GM23248 (cell line): ENCODE measurements at places on chromosomes 2 and 18. TPM values are rescaled to one million over a fixed set of nuclear protein-coding genes. Genes with fewer than 3 reads are reported as not detected.

DNA sequence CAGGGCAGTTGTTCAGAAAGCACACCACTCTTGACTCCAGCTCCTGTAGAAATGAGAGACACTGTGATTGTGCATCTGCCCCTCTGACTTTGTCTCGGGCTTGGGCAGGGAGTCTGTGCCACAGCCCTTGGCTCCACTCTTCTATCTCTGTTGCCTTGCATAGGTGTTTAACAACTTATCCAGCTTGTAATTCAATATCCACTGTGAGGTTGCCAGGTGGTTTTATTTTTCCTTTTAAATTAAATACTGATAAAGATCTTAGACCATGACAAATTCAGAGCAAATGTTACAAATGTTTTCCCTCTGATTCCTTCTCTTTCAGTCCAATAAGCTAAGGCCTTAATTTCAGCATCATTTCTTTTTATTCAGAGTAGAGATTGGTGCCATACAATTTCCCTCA, 421.7 kb downstream of the STK39 start:
- no peak for DNase-seq

DNA sequence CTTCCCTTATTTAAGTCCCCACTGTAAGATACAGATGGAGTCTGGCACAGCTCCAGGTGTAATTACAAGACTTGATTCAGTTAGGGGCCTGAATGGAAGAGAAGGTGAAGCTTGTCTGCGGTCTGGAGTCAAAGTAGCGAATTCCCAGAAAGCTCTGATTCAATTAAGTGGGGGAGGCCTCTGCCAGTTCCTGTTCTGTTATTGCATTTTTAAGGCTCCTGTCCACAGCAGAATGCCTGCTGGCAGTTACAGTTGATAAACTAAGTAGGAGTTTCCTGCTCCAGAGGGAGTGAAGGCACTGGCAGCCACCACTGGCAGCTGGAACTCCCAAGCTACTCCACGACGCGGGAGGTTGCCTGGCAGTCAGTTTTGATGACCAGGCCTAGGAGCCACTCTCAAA, 181.1 kb downstream of the SOCS6 start:
- peak; percentile 12 for DNase-seq

DNA sequence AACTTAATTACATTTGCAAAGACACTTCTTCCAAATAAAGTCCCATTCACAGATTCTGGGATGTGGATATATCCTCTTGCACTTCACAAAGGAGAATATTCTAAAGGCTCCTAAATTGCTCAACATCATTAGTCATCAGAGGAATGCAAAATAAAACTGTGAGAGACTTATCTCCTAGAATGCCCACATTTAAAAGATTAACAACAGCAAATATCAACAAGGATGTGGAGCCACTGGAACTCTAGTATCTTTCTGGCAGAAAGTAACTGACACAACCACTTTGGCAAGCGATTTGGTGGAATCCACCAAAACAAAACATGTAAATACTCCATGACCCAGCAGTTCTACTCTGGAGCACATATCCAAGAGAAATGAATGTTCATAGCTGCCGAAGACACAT, 4.6 kb downstream of the NEU2 start:
- peak; percentile 64 for DNase-seq

GRCh38 chr2:179226961-179227259, 37.7 kb downstream of the SESTD1 start:
- no peak for DNase-seq

DNA sequence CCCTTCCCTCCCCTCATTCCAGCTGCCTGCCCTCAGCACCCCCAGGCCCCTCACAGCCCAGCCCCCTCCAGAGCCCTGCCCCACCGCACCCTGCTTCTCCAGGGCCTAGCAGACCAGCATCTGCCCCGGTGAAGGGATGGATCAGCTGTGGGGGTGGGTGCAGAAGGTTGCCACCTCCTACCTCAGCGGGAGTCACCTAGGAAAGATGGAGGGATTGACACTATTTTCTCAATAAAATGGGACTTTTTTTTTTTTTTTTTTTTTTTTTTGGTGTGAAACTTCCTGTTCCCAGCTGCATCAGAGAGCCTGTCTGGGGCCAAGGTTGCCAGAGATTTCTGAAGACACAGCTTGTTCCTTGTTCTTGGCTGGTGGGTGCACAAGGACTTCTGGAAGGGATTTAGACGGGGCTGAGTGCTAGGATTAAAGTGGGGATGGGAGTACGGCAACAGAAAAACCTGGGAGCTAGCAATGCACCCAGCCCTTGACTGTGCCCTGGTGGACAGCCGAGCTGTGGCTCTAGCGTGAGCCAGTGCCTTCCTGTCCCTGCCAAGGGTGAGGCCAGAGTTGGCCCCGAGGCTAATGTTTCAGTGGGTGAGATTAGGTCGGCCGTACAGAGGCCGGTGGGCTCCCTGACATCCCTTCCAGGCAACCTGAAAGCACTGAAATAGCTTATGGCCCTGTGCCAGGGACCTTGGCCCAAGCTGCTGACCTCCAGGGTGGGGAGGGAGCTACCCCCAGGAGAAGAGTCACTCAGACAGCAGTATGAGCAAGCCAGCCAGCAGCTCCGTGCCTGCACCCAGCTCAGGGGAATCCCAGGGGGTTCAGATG, 4.6 kb downstream of the B3GNT7 start:
- peak; percentile 57 for DNase-seq

DNA sequence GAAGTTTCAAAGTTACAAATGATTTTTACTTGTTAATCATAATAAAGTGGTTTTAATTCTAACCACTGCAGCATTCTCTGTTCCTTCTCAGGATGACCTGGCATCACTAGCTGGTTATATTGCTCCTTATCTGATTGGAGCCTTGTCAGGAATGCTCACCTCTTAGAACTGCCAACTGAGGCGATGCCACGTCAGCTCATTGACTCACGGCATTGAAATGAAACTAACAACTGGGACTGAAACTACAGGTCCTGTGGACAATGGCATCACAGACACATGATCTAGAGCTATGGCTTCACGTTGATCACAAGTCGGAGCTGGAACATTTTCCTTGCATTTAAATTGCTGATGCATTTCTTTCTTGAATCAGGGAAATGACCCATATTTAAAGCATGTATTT, 54.9 kb upstream of the MAP2 start:
- peak; percentile 97 for DNase-seq

DNA sequence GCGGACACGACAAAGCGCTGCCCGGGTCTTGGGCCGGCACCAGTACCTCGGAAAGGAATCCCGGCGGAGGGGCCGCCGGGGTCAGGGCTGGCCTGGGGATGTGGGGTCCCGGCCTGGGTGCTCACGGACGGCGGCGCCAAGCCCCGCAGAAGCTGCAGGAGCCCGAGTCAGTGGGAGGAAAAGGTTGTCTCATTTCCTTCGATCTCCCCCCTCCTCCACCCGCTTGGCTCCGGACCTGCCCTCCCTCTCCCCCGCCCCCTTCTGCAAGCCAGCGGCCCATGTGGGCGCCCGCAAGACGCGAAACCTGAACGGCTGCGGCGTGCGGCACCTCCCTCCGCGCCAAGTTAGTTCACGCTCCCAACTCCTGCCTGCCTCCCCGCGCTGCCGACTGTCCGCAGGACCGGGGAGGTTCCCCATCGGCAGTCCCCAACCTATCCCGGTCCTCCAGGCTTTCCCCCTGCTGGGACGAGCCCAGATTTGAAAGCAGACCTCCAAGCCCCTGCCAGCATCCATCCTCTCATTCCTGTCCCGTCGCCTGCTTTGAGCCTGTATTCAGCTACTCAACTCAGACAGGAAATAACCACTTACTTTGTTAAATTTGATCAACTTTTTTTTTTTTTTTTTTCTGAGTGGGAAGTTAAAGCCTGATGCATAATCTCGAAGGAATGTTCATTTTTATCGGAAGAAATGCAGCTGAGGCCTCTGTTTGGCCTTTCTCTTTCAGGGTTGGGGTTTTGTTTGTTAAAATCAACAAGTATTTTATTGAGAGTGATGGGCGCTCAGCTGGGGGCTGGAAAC, at the start of gene EVA1A:
TSS of gene EVA1A (minus strand) at position 172 of the 798 bp plus-strand sequence. CDS start 42,799 bp downstream, outside the sequence.
- peak; percentile 88 for DNase-seq

MC4R gene
- polyA plus RNA-seq: 0.14 and 0.33 TPM in 2 replicates

TAF4B gene
- 1.5 and 1.6 TPM in 2 replicates for polyA plus RNA-seq

NTSR2 gene
- not detected in 2 replicates for polyA plus RNA-seq

THOC1 gene
- polyA plus RNA-seq: 23.2 and 23.3 TPM in 2 replicates

LHCGR gene
- not detected in 2 replicates for polyA plus RNA-seq

GAD1 gene
- polyA plus RNA-seq: 0.49 and 0.81 TPM in 2 replicates

FTCDNL1 gene
- polyA plus RNA-seq: 1.6 and 1.9 TPM in 2 replicates

LYPD1 gene
- 0.43 and 0.51 TPM in 2 replicates for polyA plus RNA-seq

HOXD13 gene
- 1.9 and 2.4 TPM in 2 replicates for polyA plus RNA-seq
